PC-3 (cell line): ENCODE measurements at places on chromosomes 3 and 15.

GRCh38 chr3:134611516-134611915 lies 39.3 kb downstream of the KY start:
- no peak for DNase-seq

- no peak for DNase-seq
These were observed 25.8 kb downstream of the USP4 start for GRCh38 chr3:49313896-49314688.

DNA sequence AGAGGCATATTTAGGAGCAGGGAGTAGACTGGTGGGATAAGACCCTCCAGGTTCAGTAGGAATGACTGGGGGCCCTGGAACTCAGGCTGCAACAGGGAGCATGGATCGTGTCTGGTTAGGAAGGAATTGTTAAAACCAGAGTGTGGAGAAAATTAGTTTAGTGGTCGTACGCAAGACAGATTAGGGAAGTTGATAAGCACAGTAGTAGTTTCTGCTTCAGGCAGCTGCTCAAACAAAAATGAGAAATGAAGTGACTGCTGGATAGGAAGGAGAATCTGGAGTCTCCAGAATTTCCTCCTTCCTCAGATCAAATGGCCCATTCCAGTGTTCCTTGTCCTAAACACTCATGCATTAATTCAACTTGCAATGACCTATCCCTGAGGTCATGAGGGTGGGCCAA lies 11.2 kb downstream of the MYD88 start:
- no peak for DNase-seq

DNA sequence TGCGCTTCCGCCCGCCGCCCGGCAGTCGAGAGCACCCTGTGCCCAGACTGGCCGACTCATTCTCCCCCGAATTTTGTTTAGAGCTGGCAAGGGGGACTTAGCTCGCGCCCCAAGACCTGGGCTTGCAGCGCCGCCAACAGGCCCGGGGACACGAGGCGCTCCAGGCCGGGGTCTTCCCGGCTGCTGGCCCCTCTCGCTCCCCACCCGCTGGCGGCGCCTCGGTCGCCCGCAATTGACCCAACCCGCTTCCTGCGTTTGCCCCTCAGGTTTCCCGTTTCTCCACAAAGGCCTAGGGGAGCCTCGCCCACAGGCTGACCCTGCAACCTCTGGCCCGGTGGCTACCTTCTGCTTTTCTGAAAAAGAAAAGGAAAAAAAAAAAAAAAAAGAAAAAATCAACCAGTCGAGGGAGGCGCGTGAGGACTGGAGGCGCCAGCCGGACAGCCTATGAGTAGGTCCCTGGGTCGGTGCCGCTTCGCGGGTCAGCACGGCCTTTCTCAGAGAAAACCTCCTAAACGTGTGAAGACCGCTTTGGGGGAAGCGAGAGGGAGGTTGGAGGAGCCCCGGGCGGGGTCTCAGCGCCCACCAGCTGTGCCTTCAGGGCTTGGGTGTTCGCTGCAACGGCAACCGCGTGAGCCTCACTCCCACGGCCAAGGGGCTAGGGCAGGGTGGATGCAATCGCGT lies 7.2 kb downstream of the FOXL2 start:
- DNase-seq, result no peak

GRCh38 chr15:77495838-77496596 lies 75.3 kb downstream of the HMG20A start:
- DNase-seq, result no peak

GRCh38 chr3:100570811-100571210 lies 38.6 kb upstream of the ADGRG7 start:
- DNase-seq, result no peak

GRCh38 chr15:29934251-29934650 lies 112.0 kb upstream of the TJP1 start:
- DNase-seq, result peak; percentile 99

DNA sequence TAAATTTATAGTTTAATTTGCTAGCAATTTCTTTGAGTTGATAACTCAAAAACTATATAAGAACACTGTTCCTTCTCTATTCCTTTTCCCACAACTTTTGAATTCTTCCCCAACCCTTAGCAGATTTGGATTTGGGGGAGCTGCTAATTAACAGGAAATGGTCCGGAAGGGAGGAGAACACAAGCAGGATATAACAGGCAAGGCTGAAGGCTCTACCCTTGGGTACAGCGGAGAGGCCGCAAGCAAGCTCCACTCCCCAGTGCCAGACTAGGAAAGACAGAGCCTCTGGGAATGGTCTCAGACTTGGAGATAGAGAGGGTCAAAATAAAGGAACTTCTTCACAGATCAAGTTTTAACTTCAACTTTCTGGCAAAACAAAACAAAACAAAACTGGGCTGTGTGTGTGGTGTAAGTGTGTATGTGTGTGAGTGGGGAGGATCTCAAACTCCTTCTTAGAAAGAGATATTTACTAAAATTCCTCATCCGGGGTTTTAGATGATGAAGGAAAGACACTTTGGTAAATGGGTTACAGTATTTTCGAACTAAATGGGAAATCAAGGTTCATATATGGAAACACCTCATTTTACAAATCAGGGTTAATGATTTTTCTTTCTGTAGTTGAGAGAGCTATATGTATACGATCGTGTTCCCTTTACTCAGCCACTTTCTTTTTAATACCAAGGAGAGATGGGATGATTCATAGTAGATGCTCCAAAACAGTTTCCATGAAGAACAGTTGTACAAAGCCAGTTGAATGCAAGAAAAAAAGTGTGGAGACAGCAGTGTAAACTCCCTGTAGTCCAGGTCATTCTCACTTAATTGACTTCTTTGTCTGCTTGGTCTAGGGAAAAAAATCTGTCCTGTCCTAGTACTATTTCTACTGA lies 161.1 kb downstream of the TP63 start:
- DNase-seq, result no peak

GRCh38 chr3:53137835-53138446 lies 7.7 kb upstream of the RFT1 start:
- no peak for DNase-seq

DNA sequence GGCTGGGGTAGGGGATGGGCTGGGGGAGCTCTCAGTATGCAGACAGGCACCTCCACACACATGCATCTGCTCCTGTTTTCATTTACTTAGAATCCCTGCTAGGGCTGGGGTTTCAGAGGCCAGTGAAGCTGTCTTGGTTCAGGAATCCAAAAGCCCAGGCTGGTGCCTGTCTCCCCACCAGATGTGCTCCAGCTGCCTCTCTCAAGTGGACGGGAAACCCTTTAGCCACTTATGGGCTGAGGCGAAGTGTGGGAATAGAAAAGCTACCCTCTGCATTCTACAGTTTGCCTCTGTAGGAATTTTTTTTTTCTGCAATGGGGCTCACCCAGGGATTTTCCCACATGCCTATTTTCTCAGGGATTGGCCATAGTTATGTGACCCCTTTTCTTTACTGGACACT lies 72.5 kb downstream of the ATP2B2 start:
- DNase-seq, result no peak

GRCh38 chr3:48966876-48967361 lies 23.1 kb upstream of the P4HTM start:
- DNase-seq, result no peak

DNA sequence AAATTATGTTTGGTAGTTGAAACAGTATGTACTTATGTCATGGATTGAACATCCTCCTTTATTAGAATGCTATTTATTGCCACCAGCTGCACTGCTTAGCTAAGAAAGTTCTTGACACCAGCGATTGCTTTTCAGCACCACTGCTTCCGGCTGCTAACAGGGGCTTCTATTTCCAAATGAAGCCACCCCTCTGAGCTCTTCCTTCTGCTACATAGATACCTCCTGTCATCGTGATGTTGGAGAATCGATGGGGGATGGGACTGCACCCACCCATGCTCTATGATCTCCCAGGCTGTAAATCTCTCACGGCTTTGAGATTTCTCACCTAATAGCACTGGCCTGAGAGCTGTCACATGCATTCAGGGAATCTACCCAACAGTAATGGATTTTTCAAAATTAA lies 259.2 kb downstream of the MEIS2 start:
- DNase-seq, result no peak

DNA sequence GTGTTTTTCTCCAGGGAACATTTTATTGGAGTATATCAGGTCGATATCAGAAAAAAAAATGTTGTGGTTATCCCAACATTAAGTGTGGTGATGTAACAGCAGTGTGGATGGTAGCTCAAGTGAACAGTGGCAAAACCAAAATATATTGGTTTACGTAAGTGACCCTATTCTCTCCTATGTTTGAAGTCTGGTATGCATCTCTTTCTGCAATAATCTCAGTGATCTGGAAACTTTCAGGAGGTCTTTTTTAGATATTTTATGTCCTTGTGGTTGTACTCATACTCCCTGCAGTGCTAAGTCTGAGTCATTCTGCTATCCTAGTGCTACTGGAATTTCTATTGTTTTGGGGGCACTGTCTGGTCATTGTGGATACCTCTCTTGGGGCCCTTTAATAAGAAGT lies 137.9 kb downstream of the SNRPN start:
- no peak for DNase-seq

DNA sequence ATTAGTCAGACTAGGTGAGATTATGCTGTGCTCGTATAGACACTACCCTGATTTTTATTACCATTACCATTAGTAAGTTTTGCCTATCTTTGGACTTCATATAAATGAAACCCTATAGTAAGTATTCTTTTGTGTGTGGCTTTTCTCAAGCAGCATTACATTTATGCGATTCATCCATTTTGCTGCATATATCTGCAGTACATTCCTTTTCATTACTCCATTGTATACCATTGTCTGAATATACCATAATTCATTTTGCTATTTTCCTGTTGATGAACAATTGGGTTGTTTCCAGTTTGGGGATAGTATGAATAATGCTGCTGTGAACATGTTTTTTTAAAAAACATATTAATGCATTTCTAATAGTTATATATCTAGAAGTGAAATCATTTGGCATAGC lies 45.3 kb downstream of the TMEM212 start:
- no peak for DNase-seq

DNA sequence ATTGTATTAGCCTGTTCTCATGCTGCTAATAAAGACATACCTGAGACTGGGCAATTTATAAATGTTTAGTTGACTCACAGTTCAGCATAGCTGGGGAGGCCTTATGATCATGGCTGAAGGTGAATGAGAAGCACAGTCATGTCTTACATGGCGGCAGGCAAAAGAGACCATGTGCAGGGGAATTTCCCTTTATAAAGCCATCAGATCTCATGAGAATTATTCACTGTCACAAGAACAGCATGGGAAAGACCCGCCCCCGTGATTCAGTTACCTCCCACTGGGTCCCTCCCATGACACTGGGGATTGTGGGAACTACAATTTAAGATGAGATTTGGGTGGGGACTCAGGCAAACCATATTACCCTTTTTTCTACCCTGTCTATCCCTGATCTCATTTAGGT lies 51.5 kb upstream of the MYZAP start:
- DNase-seq, result no peak

DNA sequence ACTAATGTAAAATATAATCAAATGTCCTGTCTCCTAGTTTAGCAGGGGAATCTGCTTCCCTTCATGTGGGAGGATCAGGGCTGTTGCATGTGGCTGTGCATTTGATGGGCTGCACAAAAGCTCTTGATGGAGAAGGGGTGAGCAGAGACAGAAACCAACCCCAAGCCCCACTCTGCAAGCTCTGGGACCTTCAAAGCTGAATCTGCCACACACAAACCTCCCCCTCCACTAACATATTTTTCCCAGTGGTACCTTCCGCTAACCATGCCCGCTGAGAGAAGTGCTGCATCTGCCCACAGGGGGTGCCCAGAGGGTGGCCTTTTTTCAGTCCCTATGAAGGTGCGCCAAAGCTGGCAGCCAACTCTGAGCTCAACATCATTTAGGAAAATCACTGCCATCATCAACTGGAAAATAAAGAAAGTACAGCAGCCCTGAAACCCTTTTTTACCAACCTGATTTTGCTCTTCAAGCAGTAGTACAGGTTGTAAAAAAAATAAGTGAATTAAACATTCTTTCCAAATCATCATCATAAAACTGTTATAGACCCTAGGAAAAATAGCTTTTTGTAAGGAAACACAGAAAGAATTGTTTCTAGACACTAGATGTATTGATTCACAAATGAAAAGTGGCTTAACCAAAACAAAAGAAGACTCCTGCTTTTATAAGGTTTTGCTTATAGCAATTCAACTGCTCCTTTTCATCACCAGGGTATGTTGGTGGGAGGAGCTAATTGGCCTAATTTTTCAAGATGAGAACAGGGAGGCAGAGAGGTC lies 97.0 kb downstream of the HHLA2 start:
- DNase-seq, result no peak

DNA sequence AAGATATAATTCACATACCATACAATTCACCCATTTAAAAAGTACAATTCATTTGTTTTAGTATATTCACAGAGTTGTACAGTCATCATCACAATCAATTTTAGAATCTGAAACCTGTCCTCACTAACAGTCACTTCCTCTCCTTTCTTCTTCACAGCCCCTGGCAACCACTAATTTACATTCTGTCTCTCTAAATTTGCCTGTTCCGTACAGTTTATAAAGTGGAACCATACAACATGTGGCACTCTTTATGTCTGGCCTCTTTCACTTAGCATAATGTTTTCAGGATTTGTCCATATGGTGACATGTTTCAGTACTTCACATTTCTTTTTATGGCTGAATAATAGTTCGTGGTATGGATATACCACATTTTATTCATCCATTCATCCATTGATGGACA lies 22.7 kb downstream of the ERICH6 start:
- DNase-seq, result no peak

GRCh38 chr3:126557761-126558160 lies 971 bp downstream of the C3orf22 start:
- DNase-seq, result no peak

GRCh38 chr3:27326629-27327545 lies 42.3 kb downstream of the NEK10 start:
- DNase-seq, result peak; percentile 76

- peak; percentile 2 for DNase-seq
These were observed 82.6 kb upstream of the TRIM42 start for GRCh38 chr3:140595295-140595694.

DNA sequence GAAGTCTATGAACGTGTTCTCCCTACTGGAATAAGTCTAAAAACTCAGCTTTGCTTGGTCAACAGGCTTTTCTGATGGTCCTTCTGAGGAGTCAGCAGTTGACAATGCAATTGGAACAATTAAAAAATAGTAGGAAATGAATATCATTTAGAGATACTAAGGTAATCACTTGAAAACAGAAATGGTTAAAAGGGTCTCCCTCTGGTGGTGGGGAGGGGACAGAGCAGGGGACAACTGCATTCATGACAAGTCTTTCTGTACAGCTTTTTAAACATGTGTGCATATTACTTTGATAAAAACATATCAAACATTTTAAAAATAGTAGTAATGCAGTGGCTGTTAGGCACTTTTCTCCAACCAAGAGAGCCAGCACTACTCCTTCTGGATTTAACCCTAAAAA lies 119.9 kb upstream of the FHIT start:
- DNase-seq, result peak; percentile 27

GRCh38 chr3:37973246-37974054 lies 17.1 kb upstream of the VILL start:
- DNase-seq, result no peak

DNA sequence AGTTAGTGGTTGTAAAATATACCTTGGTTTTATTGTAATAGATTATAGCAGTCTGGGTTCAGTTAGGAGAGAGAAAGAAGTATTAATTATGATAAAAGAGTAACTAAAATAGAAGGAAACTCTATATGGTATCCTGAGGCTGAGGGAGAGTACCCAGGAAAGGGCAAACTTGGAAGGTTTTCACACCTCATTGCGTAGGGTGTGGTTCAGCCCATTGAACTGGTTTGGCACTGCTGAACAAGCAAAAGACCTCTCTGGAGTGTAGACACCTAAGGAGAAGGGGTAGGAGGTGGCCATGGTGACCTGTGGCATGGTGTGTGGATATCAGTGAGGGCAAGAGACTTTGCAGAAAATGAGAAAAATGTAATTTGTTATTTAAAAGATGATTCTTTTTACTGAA lies 63.5 kb downstream of the STT3B start:
- DNase-seq, result no peak
